ENCODE measurements at places on chromosomes 16 and 17.
A peak's percentile ranks its signal among the peaks of the same experiment; 100 is the strongest.

DNA sequence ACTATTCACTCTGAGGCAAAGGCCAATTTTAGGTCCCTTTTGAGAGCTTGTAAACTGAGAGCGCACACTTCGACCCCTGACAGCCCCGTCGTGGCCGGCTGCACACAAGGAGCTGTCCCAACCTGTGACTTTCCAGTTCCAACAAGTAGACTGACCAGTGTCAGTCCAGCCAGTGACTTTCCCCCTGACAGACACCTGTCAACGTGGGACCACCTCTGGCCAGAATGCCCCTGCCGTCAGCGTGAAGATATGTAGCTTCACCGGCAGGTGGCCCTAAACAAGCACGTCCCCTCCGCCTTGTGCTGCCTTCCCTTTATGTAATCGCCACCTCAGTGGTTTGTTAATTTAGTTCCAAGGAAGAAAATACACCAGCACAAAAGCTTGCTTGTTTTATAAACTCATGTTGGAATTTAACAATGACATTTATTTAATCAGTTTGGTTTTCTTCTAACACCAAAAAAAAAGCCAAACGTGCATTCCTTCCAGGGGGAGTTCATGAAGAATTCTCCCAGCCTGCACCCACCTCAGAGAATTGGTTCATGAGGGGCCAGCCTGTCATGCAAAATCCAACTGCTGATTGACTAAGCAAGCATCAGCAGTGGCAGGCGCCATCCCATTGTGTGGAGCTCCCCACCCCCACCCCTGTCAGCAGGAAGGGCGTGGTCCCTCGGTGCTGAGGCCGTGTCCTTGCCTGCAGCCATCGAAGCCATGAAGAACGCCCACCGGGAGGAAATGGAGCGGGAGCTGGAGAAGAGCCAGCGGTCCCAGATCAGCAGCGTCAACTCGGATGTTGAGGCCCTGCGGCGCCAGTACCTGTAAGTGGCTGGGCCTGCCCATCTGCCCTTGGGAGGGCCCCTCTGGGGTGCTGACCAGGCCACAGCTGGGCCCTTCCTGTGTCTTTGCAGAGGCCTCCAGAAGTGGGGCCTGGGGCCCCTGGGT is 33.9 kb downstream of the PLD6 start:
- no peak for DNase-seq

DNA sequence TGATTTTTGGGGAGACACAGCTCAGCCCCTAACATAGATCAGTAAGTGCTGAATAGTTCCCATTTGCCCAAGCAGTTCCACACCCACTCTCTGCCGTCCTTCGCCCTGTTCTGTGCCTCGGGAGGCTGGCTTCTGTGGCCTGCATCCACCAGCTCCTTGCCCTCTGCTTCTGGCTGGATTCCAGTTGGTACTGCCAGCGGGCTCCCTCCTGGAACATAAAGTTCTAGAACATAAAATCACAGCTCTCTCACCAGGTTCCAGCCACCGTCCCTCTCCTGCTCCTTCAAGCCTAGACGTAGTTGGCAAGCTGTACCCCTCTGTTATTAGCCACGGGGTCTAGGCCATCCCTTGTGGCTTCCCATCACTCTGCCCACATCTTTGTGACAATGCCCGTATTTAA is 3.9 kb upstream of the MRPS23 start:
- no peak for DNase-seq

- DNase-seq: no peak
These were observed 12.2 kb downstream of the UNC119 start for GRCh38 chr17:28540231-28540630.

GRCh38 chr17:74749279-74750038 is 1.0 kb downstream of the NHERF1 start:
- peak; percentile 74 for DNase-seq

DNA sequence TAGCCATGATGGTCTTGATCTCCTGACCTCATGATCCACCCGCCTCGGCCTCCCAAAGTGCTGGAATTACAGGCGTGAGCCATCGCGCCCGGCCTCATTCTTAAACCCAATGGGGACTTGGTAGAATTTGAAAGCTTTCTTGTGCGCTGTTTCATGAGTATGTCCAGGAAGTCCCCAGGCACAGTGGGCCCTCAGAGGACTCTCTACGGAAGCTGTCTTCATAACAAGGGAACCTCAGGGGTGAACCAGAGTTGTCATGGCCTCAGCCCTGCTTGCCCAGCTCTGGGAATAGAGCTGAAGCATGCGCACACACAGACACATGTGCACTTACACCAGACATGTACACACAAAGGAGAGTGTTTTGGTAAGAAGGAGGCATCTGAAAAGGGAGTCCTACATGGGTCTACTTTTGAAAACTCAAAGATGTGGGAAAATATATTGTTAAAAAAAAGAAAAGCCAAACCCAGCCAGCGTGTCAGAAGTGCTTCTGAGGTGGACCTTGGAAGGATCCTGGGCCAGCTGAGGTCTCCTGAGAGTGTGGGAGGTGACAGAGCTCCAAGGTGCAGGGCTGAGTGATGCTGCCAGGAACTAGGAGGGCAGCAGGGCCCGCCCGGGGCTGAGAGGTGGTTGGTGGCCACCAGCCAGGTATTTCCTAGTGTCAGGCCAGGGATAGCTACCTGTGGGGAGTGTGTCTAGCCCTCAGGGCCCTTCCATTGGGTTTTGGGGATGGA is 54.6 kb downstream of the EPN2 start:
- no peak for DNase-seq

DNA sequence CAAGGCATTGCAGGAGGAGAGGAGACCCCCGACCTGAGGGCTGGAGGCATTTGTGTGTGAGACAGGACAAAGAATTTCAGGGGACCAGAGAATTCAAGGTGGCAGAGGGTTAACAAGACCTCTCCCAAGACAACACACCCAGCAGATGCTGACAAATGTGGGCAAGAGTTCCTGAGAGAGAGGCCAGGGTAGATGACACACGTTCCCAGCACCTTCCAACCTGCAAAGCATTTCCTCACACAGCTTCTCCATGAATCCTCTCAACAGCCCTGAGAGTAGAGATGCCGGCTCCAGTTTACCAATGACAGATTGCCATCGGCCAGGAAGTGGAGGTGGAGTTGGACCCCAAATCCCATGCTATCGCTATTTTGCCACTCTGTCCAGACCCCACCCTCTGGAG is 25.0 kb downstream of the WNT3 start:
- DNase-seq: no peak

GRCh38 chr17:21742326-21742725 is 50.0 kb downstream of the KCNJ18 start:
- no peak for DNase-seq

GRCh38 chr16:59698346-59699020 is 964.4 kb upstream of the GOT2 start:
- DNase-seq: peak; percentile 2

- DNase-seq: no peak
These were observed 13.1 kb downstream of the FOXN1 start for GRCh38 chr17:28519236-28519635.

DNA sequence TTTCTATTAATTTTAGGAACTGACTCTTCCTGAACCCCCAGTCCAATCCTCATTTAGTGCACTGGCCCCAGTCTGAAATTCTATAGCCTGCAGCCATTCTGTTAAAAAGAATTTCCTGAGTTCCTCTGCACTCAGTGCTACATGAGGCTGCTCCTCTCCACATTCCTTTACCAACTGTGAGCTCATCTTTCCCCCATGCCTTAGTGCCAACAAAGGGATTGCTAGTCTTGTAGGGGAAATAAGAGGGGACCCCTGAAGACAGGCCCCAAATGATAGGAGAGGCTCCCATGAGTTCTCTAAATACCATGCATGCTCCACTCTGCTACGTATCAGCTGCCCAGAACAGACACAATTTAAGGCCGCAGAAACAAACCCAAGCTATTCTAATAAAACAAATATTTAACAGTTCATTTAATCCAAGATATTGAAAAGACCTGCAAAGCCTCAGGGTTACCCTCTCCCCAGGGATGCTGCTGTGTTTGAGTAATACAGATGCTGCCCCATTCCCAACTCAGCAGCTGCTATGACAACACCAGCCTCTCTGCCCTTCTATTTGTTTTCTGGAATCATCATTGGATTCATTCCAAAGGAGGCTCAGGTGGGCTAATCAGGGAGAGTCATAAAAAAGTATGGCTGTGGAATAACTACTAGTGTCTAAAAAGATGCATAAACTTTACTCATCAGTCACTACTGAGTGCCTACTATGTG is 228.5 kb downstream of the TOX3 start:
- DNase-seq: no peak

- peak; percentile 75 for DNase-seq
These were observed 108.9 kb upstream of the CIBAR2 start for GRCh38 chr16:85220964-85221731.

DNA sequence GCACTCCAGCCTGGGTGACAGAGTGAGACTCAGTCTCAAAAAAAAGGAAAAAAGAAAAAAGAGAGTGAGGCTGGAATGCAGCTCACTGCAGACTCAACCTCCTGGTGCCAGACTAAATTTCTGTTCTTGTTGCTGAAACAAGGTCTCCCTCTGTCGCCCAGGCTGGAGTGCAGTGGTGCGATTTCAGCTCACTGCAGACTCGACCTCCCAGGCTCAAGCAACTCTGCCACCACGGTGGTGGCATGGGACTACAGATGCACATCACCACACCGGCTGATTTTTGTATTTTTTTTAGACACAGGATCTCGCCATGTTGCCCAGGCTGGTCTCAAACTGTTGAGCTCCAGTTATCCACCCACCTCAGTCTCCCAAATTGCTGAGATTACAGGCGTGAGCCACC is 34.6 kb downstream of the TRIM25 start:
- no peak for DNase-seq

- DNase-seq: no peak
These were observed 30.3 kb upstream of the SUPT4H1 start for GRCh38 chr17:58382108-58382871.

DNA sequence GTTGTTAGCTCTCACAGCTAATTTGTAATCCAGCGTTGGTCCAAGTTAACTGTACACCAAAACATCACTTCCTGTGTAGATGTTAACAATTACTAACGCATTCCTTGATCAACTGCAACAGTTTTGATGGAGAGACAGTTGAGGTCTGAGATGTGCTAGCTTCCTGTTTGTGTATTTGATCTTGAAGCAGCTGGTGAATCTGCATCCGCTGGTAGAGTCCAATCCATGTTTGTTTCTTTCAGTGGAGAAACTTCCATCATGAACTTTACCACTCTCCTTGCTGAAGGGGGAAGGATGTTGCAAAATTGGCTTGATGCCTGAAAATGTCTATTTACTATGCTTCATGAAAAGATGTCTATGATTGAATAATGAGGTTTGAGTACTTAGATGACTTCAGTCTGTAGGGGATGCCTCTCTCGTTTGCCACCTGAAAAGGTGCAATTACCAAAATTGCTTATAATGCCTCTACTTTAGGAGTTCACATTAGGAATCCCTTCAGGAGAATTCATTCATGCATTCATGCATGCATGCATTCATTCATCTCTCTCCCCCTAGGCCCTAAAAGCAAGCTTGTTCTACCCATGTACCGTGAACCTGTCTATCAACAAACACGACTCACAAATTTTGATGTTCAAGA is 39.6 kb upstream of the ZKSCAN2 start:
- DNase-seq: no peak

DNA sequence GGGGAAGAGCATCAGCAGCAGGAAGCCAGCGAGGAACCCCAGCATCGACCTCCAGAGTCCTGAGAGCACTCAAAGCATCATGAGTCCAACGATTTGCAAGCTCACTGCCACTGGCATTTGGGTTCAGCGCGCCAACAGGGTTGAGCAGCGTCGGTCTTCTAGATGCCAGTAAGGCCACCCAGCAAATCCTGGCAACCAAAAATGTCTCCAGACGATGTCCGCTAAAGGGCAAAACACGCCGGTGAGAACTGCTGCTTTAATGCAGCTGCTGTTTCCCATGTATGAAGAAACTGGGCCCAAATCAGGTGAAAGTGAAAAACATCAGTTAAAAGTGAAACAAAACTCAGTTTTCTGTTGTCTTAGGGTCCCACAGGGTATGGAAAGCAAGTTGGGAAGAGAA is 70.2 kb downstream of the ANKRD11 start:
- no peak for DNase-seq
